ENCODE measurements at places on chromosomes 7 and 10.

GRCh38 chr7:37770838-37771237, 77.6 kb upstream of the NME8 start:
- DNase-seq: no peak

GRCh38 chr7:91526404-91526803, 262.2 kb downstream of the FZD1 start:
- no peak for DNase-seq

- no peak for DNase-seq
Observed at GRCh38 chr7:55288070-55288824, 76.9 kb upstream of the LANCL2 start.

- no peak for DNase-seq
Observed at GRCh38 chr7:3953946-3954345, 652.9 kb downstream of the SDK1 start.

GRCh38 chr10:49620286-49620810, 6.5 kb downstream of the CHAT start:
- DNase-seq: no peak

- DNase-seq: no peak
Observed at GRCh38 chr7:1523208-1523607, 7.3 kb upstream of the MAFK start.

DNA sequence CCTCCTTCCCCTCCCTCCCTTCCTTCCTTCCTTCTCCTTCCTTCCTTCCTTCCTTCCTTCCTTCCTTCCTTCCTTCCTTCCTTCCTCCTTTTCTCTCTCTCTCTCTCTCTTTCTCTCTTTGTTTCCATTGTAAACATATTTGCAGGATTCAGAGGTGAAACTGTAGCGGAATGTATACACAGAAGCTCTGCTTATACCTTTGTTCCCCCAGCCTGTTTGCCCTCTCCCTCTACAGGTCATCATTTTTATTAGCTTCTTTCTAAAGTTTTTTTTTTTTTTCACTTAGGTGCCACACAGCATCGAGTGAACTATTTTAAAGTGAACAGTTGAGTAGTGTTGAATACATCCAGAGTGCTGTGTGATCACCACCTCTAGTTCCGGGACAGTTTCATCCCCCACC, 20.7 kb downstream of the SDK1 start:
- DNase-seq: no peak

DNA sequence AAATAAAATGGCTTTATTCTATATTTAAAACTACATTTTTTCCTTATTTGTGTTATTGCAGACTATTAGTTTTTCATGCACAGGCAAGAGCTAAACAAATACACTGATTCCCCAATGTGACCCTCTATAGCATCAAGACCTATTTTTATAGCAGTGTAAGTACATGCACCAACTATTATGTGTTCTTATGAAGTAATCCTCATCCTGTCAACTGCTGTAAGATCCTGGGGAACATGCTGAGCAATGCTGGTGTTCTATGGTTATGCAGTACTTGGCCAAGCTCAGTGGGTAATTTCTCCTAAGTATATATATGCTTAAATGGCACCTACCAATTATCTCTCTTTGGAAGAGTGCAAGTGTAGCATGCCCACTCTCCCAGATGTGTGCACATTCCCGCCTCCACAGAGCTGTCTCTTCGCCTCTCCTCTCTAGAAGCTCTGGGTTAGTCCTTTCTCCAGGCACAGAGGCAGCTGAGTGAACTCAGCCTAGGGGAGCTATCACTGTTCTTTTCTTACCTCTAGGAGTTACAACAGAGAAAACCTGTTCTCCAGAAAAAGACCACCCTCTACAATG, 428.8 kb downstream of the KCNMA1 start:
- no peak for DNase-seq

- no peak for DNase-seq
Observed at GRCh38 chr7:90187507-90188050, 24.0 kb upstream of the STEAP2 start.

Data from H54 (cell line).